ENCODE measurements at places on chromosomes 2 and 18.

- no peak for DNase-seq
These were observed 6.1 kb upstream of the AMMECR1L start for GRCh38 chr2:127891811-127892210.

DNA sequence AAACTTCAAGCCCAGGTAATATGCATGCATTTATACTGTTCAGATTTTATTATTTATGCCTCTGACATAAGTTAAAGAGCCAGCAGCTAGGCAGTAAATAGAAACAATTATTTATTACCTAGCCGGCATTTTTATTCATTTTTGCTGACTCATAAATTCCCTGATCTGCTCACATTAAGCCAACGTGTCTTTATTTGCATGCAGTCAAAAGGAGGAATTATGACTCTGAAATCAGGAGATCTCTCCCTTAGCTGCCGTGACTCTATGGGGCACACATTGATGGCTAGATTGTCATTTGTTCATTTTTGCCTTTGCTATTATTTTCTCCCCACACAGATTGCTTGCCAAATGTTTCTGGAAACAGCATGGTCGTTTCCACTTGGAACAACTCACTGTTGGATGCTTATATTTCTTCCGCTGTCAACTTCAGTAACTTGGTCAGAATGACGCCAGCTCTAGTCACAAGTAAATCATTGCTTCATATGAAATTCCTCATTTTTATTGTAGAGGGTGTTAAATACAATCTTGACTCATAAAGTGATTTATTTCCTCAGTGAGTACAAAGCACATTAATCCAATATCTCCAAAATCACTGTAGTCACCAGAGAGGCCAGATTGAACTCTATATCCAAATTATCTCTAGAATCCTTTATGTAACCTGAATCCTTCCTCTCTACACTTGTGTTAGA is 15.9 kb upstream of the ZBTB14 start:
- DNase-seq: no peak

- DNase-seq: peak; percentile 36
These were observed 58.9 kb upstream of the STK17B start for GRCh38 chr2:196230061-196230854.

GRCh38 chr18:77092104-77093066 is 40.2 kb downstream of the MBP start:
- DNase-seq: no peak

DNA sequence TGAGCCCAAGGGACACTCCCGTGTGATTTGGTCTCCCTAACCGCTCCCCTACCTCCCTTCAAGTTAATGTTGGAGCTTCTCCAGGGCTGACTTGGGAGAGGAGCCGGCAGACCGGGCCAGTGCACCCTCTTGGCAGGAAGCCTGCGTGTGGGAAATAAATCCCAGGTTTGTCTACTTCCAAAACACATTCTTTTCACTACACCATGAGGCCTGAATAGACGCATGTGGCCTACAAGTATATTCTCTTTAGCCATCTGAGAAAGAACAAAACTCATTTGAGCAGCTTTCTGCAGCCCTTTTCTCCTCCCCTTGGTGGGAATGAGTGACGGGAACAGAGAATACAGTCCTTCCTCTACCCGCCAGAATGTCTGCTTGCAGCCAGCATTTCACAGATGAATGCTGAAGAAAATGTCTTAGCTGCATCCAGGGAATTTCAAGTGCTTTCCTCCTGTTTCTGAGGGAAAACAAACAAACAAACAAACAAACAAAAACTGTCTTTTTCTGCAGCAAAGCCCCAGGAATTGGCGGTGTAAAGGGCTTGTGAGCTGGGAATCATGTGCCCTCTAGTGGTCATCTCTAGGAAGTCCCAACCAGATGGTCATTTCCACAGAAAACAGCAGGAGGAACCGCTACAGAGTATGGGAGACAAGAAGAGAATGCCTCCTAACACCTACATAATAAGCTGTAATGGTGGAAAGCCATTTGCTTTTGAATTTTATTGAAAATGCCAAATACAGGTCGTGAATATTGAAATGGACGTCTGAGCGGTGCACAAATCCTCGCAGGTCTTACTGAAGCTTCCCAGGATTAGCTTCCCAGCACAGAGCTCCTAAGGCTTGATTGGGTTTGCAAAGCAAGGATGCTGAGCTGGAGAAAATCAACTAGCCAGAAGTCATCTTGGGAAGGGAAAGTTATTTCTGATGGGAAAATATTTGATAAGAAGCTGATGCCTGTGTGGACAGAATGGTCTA is 41.2 kb upstream of the DAPL1 start:
- no peak for DNase-seq

DNA sequence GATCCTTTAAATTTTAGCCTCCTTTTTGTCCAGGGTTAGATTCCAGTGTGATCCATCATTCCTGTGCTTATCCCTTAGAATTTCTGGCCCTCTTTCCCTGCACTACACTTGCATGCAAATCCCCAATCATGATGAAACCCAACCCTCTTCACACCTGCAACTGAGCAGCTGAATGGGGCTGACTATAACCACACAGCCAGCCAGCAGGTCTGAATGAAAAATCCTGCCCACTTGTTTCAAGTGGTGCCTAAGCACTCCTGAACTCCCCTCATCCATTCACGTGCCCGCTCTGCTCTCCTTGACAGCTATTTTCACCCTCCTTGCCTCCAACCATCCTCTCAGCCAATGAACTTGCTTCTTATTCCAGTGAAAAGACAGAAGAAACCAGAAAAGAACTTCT is 80.5 kb upstream of the AFF3 start:
- DNase-seq: no peak
